Right atrium auricular region (tissue), 2 donors: ENCODE measurements at places on chromosomes 3 and 15. TPM values are rescaled to one million over a fixed set of nuclear protein-coding genes. Genes with fewer than 3 reads are reported as not detected.

Gene SLCO3A1
- 27.3 TPM for total RNA-seq

- peaks cover 23% of the 10 kb centered on the region for H3K27me3 ChIP-seq
- DNase-seq = no peak
- H3K27ac ChIP-seq = no peak overlapping the region
- H3K36me3 ChIP-seq = no peaks in the 10 kb centered on the region
- H3K4me3 ChIP-seq = no peak overlapping the region
Measured at GRCh38 chr15:41505776-41506175, 7.9 kb downstream of the LTK start.

- DNase-seq = no peak
- H3K27me3 ChIP-seq = no peaks in the 10 kb centered on the region
- no peaks in the 10 kb centered on the region for H3K36me3 ChIP-seq
- no peak overlapping the region for H3K4me3 ChIP-seq
- H3K4me1 ChIP-seq = peaks cover 35% of the 10 kb centered on the region
Measured at GRCh38 chr3:128177865-128178264, 24.6 kb downstream of the EEFSEC start.

DNA sequence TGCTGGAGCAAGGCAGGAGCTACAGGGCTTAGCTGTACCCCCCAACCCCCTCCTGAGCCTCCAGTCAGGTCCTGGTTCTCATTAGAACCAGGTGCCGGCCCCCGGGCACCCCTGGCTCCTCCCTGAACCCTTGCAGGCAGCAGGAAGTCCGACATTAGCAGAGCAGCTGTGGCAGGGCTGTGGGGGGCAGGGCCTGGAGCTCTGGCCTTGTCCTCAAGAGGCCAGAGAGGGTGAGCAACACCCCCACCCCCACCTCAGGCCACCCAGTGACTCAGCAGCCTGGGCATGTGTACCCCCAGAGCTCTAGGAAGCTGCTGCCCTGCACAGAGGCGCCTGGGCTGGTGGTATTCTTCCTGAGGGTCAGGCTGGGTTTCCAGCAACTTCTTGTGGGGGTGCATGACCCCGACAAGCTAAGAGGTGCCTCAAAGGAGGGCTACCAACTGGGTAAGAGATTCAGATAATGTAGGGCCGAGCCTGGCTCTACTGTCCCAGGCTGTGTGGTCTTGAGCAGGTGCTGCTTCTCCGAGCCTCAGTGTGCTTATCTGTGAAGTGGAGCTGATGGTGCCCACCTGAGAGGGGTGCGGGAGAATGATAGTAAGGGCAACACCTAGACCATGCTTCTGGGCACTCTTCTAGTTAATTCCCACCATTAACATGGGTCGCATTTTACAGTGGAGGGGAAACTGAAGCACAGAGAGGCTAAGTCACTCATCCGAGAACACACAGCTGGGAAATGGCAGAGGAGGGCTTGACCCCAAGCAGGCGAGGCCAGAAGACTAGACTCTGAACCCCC, 16.0 kb downstream of the H1-8 start:
- peaks cover 41% of the 10 kb centered on the region for H3K36me3 ChIP-seq
- no peak for DNase-seq
- no peaks in the 10 kb centered on the region for H3K27me3 ChIP-seq

Gene INAFM2
- total RNA-seq = 45.5 TPM

Gene PPM1L
- 47.4 TPM for total RNA-seq

GRCh38 chr3:130354430-130354829, 9.0 kb downstream of the COL6A5 start:
- no peaks in the 10 kb centered on the region for H3K4me1 ChIP-seq
- no peak overlapping the region for H3K4me3 ChIP-seq
- DNase-seq = no peak

Gene LYZL4
- not detected for total RNA-seq

DNA sequence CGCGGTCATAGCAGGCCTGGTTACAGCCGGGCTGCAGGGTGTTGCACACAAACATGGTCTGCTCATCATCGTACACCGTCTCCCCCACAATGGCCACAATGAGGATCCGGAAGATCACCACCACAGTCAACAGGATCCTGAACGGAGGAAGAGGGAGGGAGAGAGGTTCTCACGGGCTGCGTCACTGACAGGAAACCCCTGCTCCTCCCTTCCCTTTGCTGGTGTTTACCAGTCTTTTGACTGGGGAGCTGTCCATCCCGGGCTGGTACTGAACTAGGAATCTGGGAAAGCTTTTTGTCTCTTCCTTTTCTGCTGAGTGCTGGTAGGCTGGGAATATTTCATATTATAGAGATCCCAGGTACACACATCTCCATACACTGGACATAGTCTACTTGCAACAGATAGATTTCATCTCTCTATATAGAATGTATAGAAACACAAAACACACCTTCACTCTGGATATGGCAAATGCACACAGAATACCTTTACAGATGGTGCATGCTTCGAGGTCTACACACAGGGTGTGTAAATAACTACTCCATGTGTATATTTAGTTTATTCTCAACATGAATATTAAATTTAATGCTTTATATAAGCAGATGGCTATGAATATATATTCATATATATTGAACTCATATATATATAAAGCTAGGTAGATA, 1.4 kb downstream of the GJD2 start:
- H3K36me3 ChIP-seq = no peaks in the 10 kb centered on the region
- H3K4me1 ChIP-seq = peaks cover 14% of the 10 kb centered on the region
- no peak overlapping the region for H3K27ac ChIP-seq
- H3K4me3 ChIP-seq = no peak overlapping the region

DNA sequence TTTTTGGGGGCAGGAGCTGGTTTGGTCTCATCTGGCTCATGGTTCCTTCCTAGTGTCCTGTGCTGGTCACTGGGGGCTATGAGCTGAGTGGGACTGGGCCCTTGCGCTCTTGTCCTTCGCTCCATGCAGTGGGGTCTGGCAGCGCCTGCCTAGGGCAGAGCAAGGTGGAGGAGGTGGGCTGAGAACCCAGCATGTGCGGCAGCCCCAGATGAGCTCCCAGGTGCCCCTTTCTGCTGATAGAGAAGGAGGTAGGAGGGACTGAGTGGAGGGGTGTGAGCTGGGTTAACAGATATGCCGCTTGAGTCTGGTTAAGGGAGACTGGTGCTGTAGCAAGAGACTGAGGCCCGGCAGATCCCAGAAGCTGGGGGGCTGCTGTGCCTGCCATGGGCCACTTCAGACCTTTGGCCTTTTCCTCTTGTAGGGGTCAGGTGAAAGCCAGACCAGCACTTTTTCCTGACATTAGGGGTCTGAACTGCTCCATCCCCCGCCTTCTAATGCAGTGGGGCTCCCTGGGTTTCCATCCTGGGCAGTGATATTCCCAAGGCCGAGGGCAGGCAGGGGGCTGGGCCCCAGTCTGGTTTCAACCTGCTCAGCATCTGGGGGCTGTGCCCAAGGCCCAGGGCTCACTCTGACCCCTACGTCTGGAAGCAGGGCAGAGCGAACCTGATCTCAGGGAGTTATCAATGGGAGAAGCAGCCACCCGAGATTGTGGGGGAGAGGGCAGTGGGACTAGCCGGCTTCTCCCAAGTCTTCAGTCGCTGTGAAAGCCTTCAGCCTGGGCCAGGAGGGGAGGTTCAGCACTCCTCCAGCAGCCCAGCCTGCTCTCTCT, 62.9 kb upstream of the PRR23C start:
- H3K36me3 ChIP-seq = no peaks in the 10 kb centered on the region
- H3K27me3 ChIP-seq = no peaks in the 10 kb centered on the region
- no peak for DNase-seq
- no peak overlapping the region for H3K4me3 ChIP-seq
- no peaks in the 10 kb centered on the region for H3K4me1 ChIP-seq

GRCh38 chr3:21357241-21357640, 393.8 kb downstream of the ZNF385D start:
- no peaks in the 10 kb centered on the region for H3K27me3 ChIP-seq
- H3K36me3 ChIP-seq = no peaks in the 10 kb centered on the region
- H3K4me3 ChIP-seq = no peak overlapping the region
- H3K4me1 ChIP-seq = no peaks in the 10 kb centered on the region
- DNase-seq = no peak

DNA sequence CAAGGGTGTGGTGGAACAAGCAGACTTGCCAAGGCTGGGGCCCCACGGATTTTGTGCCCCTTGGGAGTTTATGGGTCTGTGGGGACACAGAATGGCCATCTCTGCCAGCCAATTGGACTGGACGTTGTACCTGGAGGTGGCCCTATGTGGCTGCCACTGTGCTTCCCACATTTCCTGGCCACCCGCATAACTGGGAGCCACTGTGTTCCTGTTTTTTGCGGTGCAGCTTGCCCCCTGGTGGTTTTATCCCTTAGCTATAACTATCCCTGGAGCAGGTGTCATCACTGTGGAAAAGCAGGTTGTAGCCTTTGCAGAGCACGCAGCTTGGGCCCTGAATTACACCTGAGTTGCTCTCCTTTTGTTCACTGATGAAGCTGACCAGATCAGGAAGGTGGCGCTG, 306.3 kb downstream of the ZPLD1 start:
- no peaks in the 10 kb centered on the region for H3K36me3 ChIP-seq
- H3K4me1 ChIP-seq = peaks cover 7% of the 10 kb centered on the region
- no peak overlapping the region for H3K4me3 ChIP-seq
- no peak for DNase-seq
- H3K27me3 ChIP-seq = no peaks in the 10 kb centered on the region

Gene RLBP1
- total RNA-seq = not detected

Gene ATG3
- total RNA-seq = 57.5 TPM

Gene GAP43
- total RNA-seq = 1.7 TPM

Gene HGD
- 0.41 TPM for total RNA-seq

Gene NPHP3
- 15.3 TPM for total RNA-seq

Gene RGMA
- 7.2 TPM for total RNA-seq

- no peak overlapping the region for H3K27ac ChIP-seq
- no peak overlapping the region for H3K4me3 ChIP-seq
- no peaks in the 10 kb centered on the region for H3K27me3 ChIP-seq
- H3K4me1 ChIP-seq = no peaks in the 10 kb centered on the region
- no peaks in the 10 kb centered on the region for H3K36me3 ChIP-seq
Measured at GRCh38 chr3:124532071-124532470, 198.2 kb upstream of the UMPS start.
